Inflammatory macrophage treated with lipopolysaccharide for 1 hour (primary cell): ENCODE measurements at places on chromosomes 4 and X.

- no peak for DNase-seq
Measured at GRCh38 chr4:124390861-124391260, 321.7 kb downstream of the ANKRD50 start.

GRCh38 chr4:1293531-1293941 is 3.8 kb downstream of the MAEA start:
- no peak for DNase-seq

DNA sequence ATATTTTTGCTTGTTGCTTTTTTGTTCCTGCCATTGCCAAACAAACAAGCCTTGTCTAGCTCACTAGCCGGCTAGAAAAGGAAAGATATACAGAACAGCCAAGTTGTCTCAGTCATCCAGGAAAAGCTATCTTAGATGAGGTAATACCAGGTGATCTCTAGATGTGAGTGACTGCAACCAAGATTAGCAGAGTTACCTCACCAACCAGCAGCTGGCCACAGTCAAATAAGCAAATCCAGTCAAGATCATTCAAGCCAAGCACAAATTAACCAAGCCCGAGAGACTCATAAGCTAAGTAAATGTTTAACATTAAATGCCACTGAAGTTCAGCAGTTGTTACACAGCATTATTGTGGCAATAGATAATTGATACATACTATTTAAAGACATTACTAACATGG is 108.6 kb downstream of the CENPC start:
- DNase-seq: no peak

DNA sequence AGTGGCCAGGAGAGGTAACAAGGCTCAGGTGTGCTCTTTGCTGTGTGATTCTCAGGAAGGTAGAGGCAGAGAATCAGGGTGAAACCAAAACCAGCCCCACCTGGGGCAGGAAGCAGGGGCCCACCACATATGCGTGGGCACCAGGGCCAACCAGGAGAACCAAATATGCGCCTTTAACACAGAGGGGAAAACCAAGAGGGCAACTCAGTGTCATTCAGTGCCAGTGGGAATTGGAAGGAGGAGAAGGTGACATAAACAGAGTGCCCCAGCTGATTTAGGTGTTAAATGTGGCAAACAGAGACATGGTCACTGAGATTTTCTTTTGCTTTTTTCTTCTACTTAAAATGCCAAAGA is 106.8 kb upstream of the MAMLD1 start:
- no peak for DNase-seq

- no peak for DNase-seq
Measured at GRCh38 chr4:150217192-150217591, 138.9 kb downstream of the DCLK2 start.

- DNase-seq: no peak
Measured at GRCh38 chrX:110698696-110699095, 96.9 kb downstream of the CHRDL1 start.

- DNase-seq: peak; percentile 6
Measured at GRCh38 chrX:133171962-133172708, 46.0 kb downstream of the TFDP3 start.

- DNase-seq: no peak
Measured at GRCh38 chr4:110289601-110290100, 91.2 kb upstream of the ELOVL6 start.

DNA sequence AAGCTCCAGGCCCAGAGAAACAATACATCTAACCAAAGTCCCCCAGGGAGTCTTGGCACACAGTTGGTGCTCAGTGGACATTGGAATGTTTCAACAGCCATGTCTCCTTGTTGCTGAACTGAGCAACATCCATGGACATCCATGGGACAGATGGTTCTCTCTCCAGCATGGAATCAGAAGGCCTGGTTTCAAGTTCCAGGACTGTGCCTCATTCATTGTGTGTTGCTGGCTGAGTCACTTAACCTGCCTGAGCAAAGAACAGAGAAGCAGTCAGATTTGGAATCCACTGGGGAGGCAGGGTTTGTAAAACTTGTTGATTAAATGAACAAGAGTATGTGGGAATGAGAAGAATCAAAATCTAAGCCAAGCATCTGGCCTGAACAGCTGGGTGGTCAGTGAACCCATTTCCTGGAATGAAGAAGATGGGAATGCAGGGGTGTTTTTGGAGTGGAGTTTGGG is 147.9 kb downstream of the CHIC2 start:
- DNase-seq: no peak

GRCh38 chr4:73945674-73946449 is 36.0 kb downstream of the PF4 start:
- no peak for DNase-seq

- DNase-seq: no peak
Measured at GRCh38 chrX:102604327-102604726, 5.0 kb downstream of the ARMCX5 start.

DNA sequence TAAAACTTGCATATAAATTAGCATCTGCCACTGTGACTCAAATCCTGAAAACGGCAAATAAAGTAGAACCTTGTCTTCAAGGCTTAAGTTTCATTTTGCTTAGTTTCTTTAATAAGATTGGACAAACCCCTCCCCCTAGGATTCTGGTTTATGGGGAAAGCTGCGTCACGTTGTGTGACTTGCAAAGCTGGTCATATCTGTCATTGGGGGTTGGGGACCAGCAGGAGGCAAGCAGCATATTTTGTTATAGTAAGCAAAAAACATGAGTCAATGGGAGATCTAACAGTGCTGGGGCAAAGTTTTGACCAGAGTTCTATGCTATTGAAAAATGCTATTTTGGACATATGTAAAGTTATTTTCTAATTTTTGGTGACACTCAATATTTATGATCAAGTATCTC is 407.3 kb downstream of the PCDH18 start:
- DNase-seq: no peak

DNA sequence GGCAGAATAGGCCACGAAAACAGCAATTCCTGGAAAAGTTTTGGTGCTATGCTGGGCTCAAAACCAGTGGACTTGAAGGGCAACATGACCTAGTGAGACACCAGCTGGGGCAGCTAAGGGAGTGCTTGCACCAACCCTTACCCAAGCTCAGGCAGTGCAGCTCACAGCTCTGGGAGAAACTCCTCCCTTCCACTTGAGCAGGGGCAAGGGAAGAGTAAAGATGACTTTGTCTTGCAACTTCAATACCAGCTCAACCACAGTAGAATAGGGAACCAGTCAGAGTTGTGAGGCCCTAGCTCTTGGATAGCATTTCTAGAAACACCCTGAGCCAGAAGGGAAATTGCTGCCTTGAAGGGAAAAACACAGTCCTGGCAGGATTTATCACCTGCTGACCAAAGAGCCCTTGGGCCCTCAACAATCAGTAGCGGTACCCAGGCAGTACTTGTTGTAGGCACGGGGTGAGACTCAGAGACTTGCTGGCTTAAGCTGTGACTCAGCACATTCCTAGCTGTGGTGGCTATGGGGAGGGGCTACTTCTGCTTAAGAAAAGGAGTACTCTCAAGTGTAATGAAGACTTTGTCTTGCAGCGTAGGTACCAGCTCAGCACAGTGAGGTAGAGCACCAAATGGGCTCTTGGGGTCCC is 19.7 kb upstream of the ABCG2 start:
- peak; percentile 65 for DNase-seq

- no peak for DNase-seq
Measured at GRCh38 chr4:71814433-71814832, 30.6 kb upstream of the GC start.

GRCh38 chrX:66014556-66014955 is 25.3 kb downstream of the VSIG4 start:
- DNase-seq: no peak

GRCh38 chr4:145825255-145825654 is 113.4 kb downstream of the ZNF827 start:
- DNase-seq: no peak

DNA sequence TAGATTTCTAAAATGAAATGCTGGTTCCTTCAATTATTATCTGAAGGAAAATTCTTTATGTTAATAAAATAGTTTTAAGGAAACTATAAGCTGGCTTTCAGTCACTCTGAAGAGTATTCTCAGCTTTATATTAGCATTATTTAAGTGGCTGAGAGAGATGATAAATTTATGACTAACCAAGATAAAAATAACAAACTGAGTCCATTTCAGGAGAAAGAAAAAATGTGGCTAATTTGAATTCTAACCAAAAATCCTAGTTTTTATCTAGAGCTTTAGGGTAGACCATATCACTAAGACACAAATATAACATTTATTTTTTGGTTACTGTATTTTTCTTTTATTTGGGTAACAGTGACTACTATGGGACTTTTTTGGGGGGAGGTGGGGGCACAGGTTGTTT is 59.4 kb upstream of the NAP1L5 start:
- no peak for DNase-seq

DNA sequence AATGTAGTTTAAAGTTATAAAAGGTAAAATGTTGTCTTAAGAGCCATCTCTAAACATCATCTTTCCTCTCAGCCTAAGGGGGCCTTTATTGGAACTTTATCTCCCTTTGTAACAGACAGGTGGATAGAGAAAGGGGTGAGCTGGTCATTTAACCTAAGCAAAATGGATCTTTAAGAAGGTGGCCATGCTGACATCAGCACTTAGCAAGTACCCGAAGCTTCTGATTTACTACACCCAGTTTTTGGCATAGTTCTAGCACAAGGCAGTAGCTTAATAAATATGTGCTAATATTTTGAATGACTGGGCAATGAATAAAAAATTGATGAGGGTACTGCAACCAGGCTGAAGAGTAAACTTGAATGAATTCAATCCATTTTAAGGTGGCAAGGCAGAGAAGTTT is 172.7 kb downstream of the GABRG1 start:
- DNase-seq: no peak

DNA sequence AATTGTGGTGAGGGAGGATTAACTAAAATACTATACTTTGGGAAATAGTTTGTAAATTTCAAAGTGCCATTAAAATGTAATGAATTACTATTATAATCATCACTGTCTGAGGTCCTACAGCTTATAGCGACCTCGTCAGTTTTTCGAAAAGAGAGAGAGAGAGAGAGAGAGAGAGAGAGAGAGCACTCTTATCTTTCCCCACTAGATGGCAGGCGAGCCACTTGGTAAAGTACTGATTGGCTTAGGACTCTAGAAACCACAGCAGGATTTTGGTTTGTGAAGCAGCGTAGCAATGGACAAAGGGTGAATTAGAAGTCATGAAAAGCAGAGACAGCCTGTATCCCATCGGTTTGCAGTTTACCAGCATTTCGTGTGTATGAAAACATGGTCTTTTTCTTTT is 52.5 kb downstream of the LINC00632 start:
- peak; percentile 6 for DNase-seq

DNA sequence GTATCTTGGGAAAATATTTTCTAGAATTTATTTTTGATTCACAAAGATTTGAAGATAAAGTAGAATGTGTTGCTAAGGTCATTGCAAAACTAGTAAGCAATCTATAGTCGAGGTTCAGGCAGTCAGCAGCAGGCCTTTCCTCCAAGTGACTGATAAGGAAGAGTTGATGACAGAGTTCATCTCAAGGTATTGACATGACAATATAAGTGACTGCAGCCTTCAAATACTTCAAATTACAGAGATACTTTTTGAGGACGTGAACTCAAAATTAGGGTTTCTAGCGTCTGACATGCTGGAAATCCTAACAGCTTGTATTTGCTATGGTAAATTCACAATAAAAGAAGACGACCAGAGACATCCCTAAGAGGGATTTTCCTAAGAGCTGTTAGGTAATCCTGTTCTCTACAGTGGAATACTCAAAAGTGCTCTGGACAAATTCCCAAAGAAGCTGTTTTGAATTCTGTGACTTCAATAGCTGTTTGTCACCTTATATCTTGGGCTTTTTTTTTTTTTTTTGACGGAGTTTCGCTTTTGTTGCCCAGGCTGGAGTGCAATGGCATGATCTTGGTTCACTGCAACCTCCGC is 7.4 kb downstream of the ARHGAP10 start:
- peak; percentile 62 for DNase-seq

DNA sequence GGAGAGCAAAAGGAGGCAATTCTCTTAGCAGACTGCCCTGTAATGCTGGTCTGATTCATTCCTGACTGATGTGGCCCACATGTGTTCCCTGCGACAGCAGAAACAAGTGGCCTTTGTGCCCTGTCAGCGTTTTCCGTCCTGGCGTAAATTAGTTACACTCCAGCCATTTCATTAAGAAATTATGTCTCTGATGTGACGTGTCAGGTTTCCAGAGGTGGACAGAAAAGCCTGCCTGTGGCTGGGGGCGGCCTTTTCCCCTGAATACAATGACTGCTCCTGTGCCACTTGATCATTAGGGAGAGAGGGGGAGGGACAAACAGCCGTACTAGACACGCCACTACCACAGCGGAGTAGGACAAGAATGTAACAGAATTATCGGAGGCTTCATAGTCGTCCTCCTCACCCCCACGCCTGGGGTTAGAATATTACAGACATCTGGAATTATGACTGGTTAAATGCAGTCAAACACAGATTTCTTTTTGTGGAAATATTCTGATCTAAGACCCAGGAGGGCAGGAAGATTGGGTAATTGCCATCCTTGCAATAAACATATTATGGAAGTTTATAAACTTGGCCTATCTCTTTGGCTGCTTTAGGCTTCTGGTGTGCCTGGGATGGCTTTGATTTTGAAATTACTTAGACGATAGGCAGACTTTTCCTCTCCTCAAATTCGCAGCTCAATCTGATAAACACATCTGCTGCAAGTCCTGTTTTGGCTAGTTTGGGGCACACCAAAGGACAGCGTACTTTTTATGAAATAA is 146.2 kb upstream of the BCOR start:
- DNase-seq: no peak

GRCh38 chrX:41001327-41001726 is 83.9 kb upstream of the USP9X start:
- DNase-seq: no peak

- peak; percentile 9 for DNase-seq
Measured at GRCh38 chrX:7147413-7147977, at the start of gene STS. Gene STS (plus strand): TSS chrX:7147712. CDS start chrX:7253200, 105,488 bp downstream.

- no peak for DNase-seq
Measured at GRCh38 chrX:102063445-102064074, 61.9 kb upstream of the TCEAL2 start.

- no peak for DNase-seq
Measured at GRCh38 chr4:21544415-21544814, 404.2 kb downstream of the KCNIP4 start.

DNA sequence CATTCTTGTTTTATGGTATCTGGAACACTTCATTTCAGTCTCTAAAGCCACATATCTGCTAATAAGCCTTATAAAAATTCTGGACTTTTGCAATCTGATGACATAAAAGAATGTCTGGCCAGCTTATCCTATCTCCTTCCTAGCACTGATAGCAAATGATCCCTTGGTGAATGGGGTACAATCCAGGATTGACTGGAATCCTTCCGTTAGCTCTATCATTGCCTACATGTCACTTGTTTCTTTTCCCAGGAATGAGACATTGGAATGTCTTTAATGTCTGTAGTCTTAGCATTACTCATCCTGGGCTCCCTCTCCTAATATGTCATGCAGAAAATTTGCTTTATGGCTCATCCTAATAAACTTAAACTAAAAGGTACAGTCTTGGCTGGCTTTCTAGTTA is 14.8 kb upstream of the PABPC4L start:
- DNase-seq: no peak

- no peak for DNase-seq
Measured at GRCh38 chr4:59945277-59945676, 1254.8 kb upstream of the ADGRL3 start.

DNA sequence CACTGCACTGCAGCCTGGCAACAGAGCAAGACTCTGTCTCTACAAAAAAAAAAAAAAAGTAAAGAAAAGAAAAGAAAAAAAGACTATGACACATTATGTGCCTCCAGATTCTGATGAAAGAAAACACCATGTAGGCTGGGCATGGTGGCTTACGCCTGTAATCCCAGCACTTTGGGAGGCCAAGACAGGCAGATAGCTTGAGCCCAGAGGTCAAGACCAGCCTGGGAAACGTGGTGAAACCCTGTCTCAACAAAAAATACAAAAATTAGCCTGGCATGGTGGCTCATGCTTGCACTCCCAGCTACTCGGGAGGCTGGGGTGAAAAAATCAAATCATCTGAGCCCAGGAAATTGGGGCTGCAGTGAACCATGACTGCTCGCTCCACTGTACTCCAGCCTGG is 19.4 kb downstream of the THOC2 start:
- no peak for DNase-seq
